ENCODE measurements at places on chromosomes 5 and 9.
A peak's percentile ranks its signal among the peaks of the same experiment; 100 is the strongest.

DNA sequence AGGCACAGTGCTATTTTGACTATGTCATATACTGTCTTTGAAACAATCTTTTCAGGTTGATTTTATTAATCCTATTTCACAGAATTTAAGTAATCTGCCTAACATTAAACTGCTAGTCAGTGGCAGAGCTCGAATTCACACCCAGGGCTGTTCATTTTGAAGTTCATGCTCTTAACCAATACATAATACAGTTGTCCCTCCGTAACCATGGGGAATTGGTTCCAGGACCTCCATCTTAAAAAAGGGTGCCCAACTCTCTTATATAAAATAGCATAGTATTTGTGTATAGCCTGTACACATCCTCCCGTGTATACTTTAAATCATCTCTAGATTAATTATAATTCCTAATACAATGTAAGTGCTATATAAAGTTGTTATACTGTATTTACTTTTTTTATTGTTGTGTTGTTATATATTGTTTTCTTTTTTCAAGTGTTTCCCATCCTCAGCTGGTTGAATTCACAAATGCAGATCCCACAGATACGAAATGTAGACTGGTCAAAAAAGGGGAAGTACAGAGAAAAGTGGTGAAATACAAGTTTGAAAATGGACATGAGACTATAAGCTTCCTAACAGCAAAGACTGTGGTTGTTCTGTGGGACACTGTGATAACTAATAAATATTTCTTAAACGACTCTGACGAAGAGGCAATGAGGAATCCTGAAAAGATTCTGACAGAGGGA is 18.3 kb downstream of the RFX3 start:
- DNase-seq = no peak

DNA sequence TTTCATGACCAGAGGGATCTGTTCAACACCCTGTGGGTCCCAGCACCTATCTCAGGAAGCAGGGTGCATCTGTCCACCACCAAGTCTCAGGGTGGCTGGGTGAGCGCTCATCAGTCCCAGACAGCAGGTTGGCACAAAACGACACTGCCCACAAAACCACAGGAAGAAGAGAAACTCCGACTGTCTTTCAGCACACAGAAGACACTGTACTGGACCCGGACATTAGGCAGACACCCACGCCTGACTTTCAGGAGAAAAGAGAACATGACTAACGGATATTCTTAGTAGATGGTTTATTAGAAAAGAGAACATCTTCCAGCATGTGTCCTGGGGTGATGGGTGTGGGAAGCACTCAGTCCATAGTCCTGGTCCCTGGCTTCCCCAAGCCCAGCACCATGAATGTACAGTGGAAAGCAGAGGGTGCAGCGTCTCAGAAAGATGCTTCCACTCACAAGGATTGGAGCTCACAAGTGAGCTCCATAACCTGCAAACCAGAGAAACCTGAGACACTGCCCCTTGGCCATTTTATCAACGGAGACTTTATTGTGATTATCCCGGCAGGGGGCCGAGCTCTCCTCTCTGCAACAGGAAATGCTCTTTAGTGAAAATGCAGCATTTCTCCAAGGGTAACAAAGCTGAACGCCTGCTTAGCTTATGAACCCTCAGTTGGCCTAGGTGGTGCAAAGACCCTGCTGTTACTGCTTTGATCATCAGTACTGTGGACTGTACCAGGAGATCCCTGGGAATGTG is 35.8 kb upstream of the LCP2 start:
- DNase-seq = peak; percentile 56

DNA sequence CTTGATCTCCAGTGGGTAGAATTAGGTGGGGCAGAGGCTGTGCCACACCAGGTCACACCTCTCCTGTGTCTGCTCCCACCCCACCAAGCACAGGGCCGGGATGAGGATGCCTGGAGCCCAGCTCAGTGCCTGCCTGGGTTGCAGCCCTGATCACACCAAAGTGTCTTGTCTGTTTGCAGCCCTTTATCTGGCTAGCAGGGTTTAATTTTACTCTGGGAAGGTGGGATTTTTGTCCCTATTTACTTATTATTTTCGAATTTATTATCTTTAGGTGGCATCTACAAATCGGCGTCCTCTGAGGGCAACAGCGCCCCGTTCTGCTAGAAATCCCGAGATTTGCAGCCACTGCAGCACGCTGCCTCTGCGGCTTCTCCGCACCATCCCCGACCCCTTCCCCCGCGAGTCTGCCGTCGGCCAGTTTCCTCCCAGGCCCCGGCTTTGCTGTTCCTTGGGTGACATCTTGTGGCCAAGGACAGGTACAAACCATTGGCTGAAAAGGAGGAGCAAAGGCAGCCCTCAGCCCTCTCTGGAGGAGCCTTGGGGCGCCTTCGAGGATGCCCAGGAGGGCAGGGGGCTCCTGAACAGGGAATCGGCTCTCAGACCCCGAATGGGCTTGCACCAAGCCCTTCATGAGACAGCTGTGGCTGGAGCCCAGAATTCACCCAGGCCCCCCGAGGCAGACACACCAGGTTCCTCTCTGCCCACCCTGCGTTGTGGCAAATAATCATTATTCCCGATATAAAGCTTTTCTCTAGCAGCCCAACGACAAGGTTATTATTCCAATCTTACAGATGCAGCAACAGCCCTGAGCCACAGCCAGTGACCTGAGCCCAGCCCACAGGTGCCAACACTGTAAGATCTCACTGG is 113.0 kb downstream of the GAPVD1 start:
- DNase-seq = peak; percentile 63

GRCh38 chr5:80072103-80073073 is 37.2 kb downstream of the THBS4 start:
- no peak for DNase-seq

DNA sequence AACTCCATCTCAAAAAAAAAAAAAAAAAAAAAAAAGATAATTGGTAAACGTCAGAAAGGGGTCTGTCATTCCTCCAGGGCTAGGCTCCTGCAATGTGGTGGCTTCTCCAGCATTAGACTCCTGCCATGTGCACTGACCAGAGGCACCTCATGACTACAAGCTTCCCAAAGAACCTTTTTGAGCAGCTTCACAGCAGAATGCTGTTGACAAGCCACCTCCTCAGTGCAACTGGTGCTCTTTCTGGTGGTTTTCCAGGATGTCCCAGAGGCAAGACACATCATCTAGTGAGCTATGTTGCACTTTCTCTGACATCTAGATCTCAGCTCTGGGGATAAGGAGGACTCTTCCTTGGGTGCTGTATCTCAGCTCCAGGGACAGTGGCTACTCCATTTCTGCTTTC is 11.6 kb downstream of the RPL37 start:
- no peak for DNase-seq

DNA sequence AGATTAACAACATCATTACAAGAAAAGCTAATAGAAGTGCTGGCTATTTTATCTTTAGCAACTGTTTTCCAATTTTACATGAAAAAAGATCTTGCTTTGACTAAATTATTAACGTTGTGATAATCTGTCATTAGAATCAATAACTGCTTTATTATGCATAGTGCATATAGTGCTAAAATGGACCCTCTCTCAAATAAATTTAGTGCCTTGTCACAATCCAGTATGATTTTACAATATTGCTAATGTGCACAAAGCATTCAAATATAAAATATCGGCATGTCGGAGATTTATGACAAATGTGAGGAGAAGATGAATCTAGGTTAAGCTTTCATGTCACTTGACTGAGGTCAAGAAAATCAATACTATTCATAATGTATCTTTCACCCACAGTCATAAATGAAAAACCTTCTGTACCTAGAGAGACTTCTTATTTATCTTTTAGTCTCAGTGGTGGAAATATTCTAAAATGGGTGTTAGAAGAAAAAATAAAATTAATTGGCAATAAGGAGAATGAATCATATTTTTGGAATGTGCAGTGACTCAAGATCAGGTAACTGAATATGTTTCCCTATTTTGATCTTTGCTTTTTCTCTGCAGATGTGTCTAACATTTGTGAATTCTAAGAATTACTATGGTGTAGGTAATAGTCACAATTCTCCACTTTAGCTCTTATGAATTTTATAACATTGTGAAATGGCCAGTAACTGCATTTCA is 672.9 kb upstream of the GRAMD2B start:
- no peak for DNase-seq

GRCh38 chr9:92440751-92441046 is 16.4 kb upstream of the OMD start:
- DNase-seq = no peak

DNA sequence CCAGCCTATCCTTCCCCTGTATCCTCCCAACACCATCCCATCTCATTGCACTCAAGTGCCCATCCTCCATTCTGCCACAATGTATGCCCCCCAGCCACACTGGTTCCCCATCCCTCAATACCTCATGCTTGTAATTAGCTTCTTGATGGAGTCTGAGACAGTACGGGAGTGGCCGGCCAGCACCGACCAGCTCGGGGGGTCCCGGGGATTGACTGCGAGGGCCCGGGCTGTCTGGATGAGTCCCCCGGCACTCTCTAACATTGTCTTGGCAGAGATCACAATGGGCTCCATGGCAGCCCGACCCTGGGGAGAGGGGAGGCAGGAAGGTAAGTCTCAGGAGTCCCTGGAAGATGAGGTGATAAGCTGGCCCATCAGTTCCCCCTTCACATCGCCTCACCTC is 17.2 kb upstream of the TPM2 start:
- DNase-seq = no peak

GRCh38 chr9:85009251-85009650 is 339.7 kb downstream of the NTRK2 start:
- no peak for DNase-seq

DNA sequence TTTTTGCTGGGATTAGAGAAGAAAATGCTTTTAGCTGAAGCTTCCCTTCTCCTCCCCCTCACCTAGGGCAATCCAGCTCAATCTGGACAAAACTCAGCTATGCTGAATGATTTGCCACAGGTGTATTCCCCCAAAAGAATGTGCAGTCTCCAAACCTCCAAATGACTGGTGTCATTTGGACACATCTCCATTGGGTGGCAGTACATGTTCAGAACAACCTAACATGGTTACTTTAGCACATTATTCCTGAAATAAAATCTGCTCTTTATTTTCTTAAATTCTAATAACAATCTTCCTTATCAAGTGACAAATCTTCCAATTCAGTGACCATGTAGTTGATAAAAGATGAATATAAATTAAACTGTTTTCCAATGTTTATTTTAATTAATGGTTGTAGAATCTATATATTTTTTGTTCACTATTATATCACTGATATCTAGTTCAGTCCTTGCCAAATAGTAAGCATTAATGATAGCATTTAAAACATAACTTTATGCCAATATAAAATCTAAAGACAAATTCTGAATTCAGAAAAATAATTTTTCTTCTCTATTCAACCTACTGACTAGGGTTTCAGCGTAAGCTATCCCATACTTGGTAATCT is 61.3 kb upstream of the MOCS2 start:
- no peak for DNase-seq

- DNase-seq = no peak
Measured at GRCh38 chr9:33197279-33198152, 30.4 kb upstream of the B4GALT1 start.

- no peak for DNase-seq
Measured at GRCh38 chr9:18820566-18821095, 212.4 kb downstream of the SAXO1 start.

DNA sequence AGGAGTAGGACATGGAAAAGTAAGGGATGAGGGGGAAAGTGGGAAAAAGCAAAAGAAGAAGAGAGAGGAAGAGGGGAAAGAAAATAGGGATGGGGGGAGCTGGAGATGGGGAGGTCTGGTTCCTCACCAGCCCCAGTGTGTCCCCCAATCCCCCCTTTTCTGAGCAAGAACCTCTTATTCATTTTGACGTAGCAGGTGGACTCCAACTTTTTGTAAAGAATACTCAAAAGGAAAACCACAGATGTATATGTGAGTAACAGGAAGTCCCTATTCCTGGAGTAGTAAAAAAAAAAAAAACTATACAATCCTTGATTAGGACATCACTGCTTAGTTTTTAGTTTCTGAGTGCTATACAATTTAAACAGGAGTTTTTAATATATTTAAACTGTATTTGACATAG is 3.9 kb upstream of the CFAP95 start:
- no peak for DNase-seq

- DNase-seq = no peak
Measured at GRCh38 chr5:1718669-1719068, 81.0 kb downstream of the MRPL36 start.

- no peak for DNase-seq
Measured at GRCh38 chr5:72167804-72168203, 60.5 kb downstream of the MAP1B start.

DNA sequence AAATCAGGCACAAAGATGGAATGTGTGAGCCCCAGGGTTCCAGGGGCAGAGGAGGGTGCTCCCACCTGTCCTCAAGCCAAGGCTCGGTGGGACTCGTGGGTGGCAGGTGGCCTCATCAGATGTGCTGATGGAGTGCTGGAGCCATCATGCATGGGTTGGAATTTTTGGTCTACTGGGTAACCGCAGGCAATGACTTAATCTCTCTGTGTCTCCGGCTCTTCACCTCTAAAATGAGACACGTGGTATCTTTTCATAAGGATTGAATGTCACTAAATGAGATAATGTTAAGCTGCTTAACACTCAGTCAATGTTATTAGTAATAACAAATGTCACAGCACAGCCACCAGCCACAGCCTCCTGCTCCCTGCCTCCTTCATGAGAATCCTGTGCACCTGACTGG is 245.5 kb downstream of the HSPA4 start:
- no peak for DNase-seq

DNA sequence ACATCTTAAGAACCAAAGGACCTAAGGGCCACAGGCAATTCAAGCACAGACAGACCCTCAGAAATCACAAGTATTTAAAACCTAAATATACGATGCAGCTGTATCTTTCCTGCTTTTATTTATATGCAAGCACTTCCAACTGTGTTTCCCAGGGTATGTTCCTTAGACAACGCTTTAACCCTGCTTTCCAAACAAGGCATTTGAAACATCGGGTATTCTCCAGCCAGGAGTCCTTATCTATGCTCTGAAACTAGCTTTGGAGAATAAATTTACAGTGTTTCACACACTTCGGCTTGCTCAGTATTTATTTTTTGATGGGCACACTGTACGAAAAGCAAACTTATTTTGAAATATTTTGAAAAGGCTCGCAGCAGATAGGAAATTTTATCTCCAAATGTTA is 13.5 kb downstream of the NR6A1 start:
- no peak for DNase-seq

DNA sequence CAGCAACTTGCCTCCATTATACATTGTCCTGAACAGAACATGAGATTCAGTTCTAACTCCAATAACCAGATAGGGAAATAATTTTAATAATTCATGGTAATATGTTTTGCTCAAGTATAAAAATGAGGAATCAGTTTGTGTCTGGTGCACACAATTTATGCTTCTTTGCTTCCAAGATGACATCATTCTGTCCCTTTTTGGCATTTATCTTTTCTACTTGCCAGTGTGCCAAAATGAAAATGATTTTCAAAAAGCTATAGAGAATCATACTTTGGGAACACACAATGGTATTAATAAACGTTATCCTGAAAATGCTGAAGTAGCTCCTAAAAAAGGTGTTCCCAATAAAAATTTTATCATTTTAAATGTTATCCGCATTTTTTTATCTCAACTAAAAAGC is 519.0 kb downstream of the CAAP1 start:
- DNase-seq = no peak

GRCh38 chr9:21904776-21905175 is 89.4 kb downstream of the CDKN2A start:
- no peak for DNase-seq
